Activated T-helper 1 cell treated with anti-CD3 and anti-CD28 coated beads, Interleukin-2, amount 50 U/mL, for 16 hours (primary cell): ENCODE measurements at places on chromosomes 1 and 21.

DNA sequence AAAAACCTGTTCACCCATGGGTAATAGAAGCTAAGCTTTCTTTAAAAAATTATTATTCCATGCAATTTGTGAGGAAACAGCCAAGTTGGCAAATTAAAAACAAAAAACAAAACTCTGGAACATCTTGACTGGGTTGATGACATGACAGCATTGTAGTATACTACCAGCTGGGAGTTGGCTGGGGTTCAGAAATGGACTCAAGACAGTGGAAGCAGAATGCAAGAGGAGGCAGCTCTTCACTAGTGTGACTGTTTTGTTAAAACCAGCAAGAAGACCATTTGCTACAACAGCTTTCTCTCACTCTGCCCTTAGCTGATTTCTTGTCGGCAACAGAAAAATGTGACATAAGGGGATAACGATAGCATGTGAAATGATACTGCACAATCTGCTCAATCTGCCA is 1298.9 kb upstream of the ADGRL4 start:
- no peak for DNase-seq

DNA sequence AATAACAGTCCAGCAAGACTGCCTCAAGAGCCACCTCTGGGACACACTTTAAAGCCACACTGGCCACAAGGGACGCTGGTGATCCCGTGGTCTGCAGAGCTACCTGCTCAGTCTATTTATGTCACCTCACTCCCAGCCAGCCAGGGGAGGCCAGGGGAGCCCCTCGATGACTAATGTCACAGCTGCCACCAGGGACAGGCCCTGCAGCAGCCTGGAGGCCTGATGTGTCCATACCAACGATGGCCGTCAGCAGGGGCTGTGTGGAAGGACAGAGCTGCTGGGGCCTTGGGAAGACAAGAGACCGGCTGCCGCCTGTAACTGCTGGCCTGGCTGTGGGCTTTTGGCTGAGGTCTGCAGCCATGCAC is 71.0 kb downstream of the SIK1 start:
- DNase-seq, result no peak

GRCh38 chr1:214824763-214825162 is 221.8 kb downstream of the CENPF start:
- DNase-seq, result no peak

DNA sequence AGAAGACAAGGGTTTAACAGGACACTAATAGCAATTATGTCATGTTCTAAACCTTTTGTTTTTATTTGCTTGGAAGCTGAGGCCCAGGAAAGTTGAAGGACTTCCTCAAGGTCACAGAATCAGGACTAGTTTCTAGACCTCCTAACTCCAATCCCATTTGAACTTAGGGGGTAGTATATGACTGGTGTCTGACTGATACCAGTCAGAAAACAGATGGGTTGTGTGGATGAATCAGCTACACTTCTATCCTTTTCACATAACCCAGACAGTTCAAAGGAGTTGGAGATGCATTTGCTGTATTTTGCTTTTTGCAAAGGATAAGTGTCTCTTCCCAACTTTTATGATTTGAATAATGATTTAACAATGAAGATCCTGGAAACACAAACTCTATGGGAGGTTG is 322.5 kb downstream of the HLX start:
- DNase-seq, result no peak

DNA sequence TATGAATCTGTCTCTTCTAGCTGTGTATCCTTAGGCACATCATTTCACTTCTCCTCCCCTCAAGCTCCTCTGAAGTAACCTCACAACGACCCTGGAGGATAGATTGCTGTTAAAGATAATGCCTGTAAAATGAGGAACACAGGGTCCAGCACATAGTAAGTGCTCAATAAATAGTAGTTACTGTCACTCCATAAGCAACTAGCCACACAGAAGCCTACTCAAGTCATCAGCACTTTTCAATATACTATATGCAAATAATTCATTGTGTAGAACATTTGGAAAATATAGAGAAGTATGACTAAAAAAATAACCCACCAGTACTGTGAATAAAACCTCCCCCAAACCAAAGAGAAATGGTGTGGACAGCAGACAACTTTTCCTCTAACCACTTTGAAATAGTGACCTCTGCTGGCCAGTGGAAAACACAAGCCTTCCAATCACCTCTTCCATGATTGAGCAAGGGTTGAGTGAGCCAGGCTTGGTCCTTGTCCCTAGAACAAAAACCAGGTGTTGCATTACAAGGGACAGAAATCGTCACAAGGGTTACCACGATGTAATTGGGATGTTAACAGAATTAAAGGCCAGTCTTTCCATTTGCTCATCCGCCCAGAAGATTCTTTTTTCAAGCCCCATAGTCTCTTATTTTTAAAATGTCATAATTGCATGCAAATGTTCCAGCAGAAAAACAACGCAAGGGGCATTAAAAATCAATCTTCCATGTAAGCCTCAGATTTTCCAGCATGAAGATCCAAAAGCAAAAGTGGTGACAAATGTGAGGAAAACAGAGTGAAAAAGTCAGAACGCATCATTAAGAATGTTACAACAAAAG is 15.7 kb upstream of the GLIS1 start:
- no peak for DNase-seq

GRCh38 chr1:58447886-58448285 is 98.6 kb downstream of the OMA1 start:
- no peak for DNase-seq

DNA sequence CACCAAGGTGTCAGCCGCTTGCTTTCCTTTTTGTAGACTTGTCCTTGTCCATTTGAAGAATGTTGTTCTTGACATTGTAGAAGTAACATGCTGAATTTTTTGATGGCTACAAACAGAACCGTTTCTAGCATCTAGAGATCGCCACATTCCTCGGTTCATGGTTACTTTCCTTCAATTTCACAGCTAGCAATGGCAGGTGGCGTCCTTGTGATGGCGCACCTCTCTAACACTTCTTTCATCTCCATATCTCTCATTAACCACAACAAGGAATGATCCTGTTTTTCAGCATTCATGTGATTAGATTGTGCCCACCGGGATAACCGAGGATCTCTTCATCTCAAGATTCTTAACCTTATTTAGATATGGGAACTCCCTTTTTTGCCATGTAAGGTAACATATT is 2129.8 kb downstream of the NCAM2 start:
- DNase-seq, result no peak

DNA sequence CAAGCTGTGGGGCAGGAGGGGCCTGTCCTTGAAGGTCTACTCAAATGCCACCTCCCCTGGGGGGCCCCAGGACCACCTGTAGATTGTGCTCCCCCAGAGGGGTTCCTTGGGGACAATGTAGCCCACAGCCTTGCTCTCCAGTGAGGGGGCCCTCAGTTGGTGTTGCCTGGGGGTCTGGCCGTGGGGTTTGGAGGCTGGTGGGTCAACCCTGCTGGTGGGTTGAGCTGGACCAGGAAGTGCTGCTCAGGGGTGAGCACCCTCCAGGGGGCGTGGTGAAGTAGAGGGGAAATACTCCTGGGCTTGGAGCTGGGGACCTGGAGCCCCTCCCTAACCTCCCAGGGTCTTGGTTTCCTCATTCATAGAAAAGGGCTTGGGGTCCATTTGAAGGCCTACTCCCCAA is 143.6 kb upstream of the WNT4 start:
- no peak for DNase-seq

GRCh38 chr1:93255222-93256079 is 74.9 kb downstream of the CCDC18 start:
- DNase-seq, result no peak

GRCh38 chr1:94925561-94926125 is 1.3 kb downstream of the CNN3 start:
- DNase-seq, result no peak

DNA sequence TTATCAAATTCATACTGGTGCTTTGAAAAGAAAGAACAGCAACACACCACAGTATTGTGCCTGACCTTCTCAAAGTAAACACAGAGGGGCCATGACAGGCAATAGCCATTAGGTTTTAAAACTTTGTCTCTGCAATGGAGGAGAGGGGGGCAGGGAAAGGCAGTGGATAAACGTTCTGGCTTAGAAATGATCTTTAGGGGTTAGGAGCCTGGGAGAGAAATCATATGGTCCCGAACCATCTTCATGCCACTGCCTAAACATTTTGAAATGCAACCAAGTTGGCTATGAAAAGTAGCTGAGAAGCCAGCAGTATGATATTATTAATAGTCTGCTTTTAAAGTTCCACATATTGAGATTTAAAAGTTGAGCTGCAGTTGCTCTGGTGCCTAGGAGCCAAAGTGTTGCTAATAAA is 39.8 kb downstream of the PLPP3 start:
- no peak for DNase-seq

GRCh38 chr1:162951553-162952315 is 90.8 kb upstream of the CCDC190 start:
- DNase-seq, result no peak

DNA sequence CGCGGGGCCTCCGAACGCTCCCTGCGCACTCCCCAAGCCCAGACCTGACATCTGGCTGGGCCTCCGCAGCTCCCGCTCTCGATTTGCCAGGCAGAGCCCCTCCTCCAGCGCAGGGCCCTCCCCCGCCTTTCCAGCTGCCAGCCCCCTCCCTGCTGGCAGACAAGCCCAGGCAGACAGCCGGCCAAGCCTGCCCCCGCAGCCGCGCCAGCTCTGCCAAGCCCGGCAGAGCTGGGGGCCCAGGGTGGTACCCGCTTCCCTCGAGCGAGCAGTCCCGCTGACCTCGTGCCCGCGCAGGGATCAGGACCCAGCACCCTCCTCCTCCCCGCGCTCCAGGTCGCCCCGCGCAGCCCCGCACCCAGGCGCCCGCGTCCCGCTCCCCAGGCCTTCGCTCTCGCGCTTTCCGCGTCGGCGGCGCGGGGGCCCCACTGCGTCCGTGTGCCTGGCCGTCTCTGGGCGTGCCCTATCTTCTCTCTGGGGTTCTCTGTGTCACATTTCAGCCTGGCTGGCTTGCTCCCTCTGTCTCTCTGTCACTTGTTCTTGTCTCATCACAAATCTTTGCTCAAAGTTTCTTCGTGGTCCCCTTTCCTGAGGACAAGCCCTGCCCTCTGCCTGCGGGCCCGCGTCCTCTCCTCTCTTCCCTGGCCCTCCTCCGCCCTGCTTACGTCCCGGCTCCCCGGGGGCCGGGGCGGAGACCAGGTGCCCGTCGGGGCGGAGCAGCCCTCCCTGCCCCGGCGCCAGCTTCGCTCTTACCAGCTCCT is 580 bp downstream of the INKA2 start:
- no peak for DNase-seq

DNA sequence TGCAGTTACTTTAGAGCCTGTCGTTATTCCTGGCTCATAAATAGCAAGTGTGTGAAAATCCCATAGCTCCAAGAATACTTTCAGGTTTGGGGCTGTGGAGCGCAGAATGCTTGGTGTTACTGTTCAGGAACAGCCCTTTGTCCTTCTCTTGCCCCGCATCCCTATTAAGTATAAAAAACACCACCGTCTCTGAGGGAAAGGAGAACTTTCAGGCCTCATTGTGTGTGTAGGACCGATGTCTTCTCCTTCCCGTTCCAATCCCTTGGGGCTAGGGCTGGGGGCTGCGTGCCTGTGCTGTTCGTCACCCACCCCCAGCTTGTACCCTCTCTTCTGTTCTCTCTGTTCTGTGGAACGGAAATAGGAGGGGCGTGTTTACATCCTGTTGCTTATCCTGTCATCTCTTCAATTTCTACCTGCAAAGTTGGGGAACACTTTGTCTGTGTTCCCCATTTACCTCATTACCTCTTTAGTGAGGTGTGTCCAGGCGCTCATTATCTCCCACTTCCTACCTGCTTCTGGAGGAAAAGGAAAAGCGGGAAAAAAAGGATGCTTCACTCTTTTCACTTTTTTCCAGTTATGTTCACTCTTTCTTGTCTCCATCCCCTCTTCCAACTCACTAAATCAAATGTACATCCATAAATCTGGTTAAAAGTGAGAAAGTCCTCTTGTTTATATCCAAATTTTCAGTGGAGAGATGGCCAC is 788 bp upstream of the TXNIP start:
- peak; percentile 29 for DNase-seq

DNA sequence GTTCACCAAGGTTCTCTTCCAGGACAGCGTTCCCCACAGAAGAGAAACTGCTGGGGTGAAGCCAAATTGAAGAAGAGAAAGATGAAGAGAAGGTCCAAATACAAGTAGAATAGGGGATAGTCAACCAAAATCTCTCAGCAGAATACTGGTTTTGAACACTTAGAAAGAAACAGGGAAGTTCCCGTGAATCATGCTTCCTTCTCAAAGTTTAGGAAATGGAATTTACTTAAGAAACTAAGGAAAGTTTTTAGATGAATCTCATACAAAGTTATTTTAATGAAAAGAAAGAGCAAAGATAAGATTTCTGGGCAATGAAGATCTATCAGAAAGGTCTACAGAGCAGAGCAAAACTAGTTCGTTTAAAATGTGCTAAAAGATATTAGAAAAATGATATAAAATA is 43.3 kb downstream of the EXO1 start:
- no peak for DNase-seq

- no peak for DNase-seq
These were observed 102.0 kb upstream of the CHODL start for GRCh38 chr21:18142655-18143054.

GRCh38 chr1:61227857-61228550 is 145.6 kb downstream of the NFIA start:
- DNase-seq, result no peak

DNA sequence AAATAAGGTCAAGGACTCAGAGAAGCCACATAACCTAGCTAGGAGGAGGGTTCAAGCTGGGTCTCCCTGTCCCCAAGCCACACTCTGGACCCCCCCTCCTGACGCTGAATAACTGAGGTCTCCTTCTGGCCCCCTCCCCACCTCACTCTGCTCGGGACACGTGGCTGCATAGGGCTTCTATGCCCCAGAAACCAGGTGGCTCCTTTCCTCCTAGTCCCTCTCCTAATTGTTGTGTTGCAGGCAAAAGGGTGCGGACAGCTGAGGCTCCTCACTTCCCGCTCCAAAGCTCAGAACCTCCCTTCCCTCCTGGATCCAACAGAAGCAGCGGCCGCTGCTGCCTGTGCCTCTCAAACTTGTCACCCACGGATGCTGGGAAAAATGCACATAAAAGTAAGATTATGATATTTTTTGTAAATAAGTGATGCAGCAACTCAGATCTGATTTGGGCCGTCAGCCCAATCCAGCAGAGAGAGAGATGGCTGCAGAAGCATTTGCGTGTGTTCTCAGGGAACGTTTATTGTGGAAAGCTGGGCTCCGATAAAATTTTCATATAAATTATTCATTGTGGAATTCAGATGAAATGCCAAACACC is 40.8 kb upstream of the C1orf174 start:
- no peak for DNase-seq

GRCh38 chr1:19644681-19645410 is 735 bp downstream of the NBL1 start:
- no peak for DNase-seq

- DNase-seq, result no peak
These were observed 51.8 kb downstream of the LACTBL1 start for GRCh38 chr1:22920734-22921451.
